ENCODE measurements at places on chromosomes 4 and X.

DNA sequence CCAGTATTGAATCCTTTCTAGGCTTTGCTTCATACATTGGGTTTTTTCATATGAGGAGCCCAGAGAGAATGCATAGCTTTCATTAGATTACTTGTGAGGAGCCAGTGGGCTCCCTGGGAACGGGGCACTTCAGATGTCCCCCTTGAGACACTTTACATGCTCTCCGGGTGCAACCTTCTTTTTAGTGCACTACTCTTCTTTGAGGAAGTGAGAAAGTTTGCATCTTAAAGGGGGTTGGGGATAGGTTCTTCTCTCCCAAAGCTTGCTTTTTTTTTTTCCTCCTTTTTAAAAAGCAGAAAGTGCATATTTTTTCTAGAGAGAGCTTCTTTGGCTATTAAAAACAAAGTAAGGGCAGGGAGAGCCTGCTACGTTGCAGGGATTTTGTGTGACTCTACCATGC is 4.3 kb downstream of the HADH start:
- DNase-seq: no peak

- peak; percentile 41 for DNase-seq
These were observed 33.7 kb downstream of the FRMD7 start for GRCh38 chrX:132094164-132094563.

DNA sequence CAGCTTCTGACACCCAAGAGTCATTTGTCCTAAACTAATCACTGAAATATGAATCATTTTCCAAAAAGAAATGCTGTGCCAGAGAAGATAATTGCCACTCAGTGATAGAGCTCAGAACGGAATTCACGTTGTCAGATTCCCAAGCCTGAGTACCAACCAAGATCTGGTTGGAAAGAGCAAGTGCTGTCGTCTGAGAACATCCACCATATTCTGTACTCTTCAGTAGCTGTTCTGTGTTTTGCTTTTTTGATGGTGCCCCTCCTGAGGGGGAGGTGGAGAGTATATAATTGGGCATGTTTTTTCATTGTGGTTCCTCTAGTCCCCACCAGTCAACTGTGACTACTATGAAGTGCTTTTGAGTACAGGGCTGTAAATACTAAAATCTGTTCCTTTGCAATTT is 13.2 kb downstream of the RUFY3 start:
- DNase-seq: no peak

- no peak for DNase-seq
These were observed 20.1 kb downstream of the STX18 start for GRCh38 chr4:4521731-4522130.

DNA sequence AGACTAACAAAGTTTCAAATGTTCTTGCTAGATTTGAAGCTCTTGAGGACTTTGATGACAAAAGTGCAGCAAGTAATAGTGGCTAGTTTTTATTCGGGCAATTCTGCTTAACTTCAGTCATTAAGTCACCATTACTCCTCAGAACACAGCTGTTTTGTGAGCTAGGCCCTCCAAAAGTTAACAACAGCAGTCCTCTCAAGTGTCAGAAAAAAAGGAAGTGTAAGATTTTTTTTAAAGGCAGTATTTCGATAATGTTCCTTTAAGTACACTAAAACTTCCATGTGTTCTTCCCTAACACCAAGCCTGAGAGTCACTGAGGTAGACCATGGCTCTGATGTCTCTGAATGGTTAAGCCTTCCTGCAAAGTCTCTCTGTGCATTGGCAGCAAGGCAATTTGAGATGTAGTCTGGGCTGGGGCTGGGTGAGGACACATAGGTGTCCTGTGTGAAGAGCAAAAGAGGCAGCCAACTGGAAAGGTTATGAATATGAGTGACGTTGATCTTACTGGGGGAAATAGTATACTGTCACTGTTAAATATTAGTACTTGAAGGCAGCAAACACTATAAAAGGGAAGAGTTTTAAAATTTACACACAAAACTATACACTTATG is 174.0 kb upstream of the MAP3K15 start:
- no peak for DNase-seq

- peak; percentile 3 for DNase-seq
These were observed 29.8 kb downstream of the DCAF8L2 start for GRCh38 chrX:27619975-27620374.

DNA sequence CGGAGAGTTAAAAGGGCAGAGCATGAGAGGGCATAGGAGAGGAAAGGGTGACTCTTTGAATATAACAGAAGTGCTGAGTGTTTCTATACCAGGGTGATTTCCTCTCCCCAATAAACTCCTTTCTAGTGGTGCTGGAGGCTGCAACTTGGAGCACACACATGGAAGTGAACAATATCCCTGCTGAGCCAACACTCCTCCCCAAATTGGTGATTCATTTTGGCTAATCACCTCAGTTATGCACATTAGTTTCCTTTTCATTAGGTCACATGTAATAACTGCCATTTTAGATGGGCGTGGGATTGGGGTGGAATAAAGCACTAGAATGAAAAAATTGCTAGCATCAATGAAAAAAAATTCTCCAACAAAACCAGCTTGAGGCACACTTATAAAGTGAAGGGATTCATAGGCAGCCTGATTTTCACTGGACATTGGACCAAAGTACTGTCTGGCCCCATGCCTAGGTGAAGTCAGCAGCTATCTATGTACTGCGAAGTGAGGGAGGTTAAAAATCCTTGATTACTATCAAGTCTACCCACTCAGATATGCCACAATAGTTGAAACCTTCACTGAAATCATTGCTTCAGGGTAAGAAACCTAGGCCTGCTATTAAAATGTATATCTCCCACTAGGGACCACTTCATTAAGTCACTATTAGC is 174.0 kb downstream of the GLUD2 start:
- no peak for DNase-seq

GRCh38 chrX:37986893-37987292 is 19.5 kb upstream of the SYTL5 start:
- peak; percentile 58 for DNase-seq

DNA sequence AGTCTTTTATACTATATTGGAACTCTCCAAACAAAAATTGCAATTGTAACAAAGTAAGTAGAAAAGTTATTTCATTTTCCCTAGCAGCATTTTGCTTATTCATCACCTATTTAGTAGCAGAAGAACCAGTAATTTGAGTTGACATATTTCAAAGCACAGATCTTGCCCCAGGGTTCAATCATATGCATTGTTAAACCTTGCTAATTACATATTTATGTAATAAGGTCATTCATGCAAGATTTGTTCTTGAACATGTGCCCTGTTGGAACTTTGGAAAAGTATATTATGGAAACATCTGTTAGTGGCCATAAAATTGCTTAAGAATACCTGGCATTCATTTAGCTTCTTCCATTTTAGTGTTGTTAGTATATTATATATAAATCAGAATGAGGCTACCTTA is 191.7 kb downstream of the TLL1 start:
- no peak for DNase-seq

DNA sequence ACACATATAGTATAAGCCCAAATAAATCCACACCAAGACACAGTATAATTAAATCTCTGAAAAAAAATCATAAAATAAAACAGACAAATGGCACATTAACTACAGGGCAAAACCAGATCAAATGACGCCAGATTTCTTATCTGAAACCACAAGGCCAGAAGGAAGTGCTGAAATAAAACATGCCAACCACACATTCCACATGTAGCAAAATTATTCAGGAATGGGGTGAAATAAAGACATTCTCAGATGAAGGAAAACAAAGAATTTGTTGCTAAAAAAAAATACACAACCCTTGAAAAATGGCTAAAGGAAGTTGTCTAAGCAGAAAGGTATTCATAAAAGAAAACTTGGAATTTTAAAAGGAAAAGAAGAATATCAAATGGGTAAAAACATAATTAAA is 4.5 kb upstream of the DCAF12L1 start:
- no peak for DNase-seq

- no peak for DNase-seq
These were observed 597.1 kb downstream of the MID1IP1 start for GRCh38 chrX:39398215-39398962.

DNA sequence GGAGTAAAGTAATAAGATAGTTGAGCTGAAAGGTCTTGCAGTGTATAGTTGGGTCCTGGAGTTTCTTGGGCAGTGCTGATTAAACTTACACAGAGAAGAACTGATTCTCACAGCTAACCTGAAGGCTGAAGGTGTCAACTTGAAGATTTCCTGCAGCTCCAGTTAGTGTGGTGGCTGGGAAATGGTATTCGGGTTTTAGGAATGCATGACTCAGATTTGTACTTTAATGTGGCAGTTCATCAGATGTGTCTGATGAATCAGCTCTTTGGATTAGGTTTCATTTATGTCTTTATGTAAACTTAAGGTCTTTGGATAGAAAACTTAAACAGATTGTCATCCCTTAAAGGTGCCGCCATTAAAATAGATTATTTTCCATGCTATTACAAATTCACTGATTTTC is 200.0 kb downstream of the IL1RAPL1 start:
- peak; percentile 52 for DNase-seq

- DNase-seq: no peak
These were observed 575.5 kb upstream of the NDST4 start for GRCh38 chr4:115688961-115689360.
